AG08395 (cell line): ENCODE measurements at places on chromosomes 5 and 9.

DNA sequence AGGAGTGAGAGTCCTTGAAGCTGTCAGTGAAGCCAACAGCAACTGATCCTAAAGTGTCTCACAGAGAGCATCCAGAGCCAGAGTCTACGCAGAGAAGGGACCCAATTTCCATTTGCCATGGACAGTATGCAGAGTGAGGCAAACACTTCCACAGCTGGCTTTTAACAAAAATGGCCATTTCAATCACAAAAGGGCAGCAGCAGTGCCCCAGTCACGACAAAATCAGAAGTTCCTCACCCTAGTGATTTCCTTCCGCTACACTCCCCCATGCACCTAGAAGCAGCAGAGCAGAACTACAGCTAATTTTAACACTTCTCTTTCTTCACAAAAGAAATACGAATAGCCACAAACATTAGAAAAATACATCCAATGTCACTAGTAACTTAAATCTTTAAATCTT is 27.9 kb downstream of the FBXW11 start:
- DNase-seq: no peak

GRCh38 chr5:2163940-2164490 is 281.3 kb upstream of the IRX4 start:
- DNase-seq: no peak

DNA sequence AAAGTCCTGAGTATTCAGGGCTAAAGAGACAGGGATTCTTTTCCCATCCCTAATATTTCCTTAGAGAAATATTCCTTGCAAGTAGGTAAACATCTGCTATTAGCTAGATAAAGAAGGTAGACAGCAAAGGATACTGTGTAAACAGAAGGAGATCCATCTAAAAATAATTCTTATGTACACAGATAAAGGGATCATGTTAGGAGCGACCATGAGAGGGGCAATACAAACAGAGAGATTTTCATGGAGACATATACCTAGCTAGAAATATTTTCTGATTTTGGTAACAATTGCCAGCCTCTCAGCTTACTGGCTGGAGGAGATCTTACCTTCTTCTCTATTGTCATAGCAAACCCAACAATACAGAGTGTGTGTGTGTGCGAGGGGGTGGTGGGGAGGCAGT is 184.6 kb upstream of the DMAC1 start:
- no peak for DNase-seq

- DNase-seq: no peak
These were observed 68.3 kb downstream of the TARS1 start for GRCh38 chr5:33509036-33509435.

DNA sequence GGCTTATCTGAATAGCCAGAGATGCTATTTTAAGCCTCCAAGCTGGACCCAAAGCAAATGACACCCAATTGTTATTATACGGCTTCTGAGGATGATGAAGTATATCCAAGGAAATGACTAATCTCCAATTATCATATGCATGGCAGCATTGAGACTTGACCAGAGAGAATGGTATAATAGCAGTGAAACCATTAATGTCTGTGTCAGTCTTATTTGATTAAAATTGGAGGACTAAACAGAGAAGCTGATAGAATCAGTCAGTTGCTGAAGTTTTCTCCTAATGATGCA is 200.5 kb downstream of the EFNA5 start:
- DNase-seq: no peak

GRCh38 chr9:113690055-113690740 is 185.9 kb upstream of the ZNF618 start:
- no peak for DNase-seq

DNA sequence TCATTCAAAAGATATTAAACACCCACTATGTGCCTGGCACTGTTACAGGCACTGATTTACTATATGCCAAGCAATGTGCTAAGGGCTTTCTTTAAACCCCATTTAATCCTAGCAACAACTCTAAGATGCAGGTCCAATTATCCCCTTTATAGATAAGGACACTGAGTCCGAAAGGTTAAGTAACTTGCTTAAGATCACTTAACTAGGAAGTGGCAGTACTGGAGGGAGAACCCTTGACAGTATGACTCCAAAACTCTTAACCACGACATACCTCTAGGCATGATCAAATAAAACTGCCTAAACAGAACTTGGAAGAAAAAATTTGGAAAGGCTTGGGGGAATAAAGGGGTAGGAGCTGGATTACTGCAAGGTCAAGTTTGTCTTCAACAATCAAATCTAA is 1.7 kb downstream of the RAB14 start:
- DNase-seq: no peak

DNA sequence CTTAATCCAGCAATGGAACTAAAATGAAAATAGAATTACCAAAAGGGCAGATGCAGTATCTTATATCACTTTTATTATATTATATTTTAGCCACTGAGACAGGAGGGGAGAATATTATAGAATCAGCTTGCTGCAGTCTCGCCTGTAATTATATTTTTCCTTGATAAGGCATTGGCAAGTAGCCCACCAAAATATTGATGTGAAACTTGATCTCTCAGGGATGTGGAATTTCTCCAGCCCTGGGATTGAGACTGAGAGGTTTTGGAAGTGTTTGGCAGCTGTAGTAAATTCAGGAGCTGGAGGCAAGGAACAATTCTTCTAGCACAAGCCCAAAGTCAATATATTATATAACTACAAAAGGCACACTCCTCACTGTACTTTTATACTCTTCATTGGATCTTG is 142.1 kb upstream of the ADAMTSL1 start:
- DNase-seq: no peak

DNA sequence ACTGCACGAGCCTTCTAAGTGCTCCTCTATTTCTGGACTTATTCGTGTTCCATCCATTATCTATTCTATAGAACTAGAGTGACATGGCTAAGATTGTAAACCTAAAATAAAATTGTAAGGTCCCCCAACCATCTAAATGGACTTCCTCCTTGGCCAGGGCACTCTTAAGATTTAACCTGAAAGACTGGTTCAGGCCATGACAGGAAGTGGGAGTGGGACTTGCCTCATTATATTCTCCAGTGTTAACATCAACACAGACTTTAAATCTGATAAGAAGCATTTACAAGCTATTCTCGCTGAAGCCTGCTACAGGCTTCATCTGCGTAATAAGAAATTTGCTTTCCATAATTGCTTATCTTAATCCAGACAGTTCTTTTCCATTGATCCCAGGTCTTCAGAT is 117.0 kb downstream of the SSBP2 start:
- no peak for DNase-seq

DNA sequence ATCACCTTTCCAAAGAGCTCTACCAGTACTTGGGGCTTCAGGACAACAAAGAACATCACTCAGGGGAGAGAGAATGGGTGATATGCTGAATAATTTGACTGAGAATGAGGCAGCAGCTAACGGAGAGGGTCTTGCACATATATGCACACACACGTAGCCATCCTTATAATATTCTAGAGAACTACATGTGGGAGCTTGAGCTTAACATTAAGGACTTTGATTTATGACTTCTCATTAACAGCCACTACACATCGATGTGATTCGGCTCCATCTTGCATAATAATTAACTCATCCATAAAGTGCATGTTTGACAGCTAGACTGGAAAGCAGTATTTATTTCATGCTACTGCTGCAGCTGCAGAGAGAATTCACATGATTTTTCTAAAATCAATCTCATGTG is 163.4 kb downstream of the RAB3C start:
- DNase-seq: no peak

DNA sequence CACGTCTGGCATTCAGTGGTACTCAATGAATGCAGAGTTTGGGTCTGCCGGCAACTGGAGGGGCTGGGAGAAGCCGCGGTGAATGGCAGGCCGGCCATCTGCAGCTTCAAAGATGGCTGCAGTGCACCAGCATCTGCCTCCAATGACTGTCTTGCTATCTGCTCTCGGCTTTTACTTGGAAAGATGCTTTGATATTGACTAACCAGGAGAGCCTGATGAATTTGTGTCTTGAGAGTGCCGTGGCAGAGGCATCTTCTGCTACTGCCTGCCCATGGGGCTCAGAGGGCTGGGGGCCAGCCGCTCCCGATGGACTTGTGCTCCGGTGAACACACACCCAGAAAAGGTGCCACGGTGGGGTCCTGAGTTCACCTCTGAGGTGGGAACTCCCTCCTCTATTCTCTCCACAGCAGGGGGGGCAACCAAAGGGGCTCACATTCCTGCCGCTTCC is 164.5 kb downstream of the COL23A1 start:
- no peak for DNase-seq

DNA sequence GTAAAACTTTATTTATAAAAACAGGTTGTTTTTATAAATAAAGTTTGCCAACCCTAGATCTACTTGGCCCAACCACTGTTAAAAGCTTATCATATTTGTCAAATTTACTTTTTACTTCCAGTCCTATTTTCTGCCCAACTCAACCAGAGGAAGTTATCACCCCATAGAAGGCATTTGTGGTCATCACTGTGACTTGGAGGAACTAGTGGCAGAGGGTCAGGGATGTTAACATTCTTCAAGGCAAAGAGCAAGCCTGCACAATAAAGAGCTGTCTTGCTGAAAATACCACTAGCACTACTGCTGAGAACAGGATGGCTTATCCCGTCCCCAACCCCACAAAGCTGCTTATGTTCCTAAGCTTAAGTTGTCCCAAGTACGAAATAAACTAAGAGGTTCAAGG is 22.3 kb downstream of the TTC33 start:
- no peak for DNase-seq

GRCh38 chr5:96926276-96926675 is 9.6 kb upstream of the LNPEP start:
- DNase-seq: no peak

DNA sequence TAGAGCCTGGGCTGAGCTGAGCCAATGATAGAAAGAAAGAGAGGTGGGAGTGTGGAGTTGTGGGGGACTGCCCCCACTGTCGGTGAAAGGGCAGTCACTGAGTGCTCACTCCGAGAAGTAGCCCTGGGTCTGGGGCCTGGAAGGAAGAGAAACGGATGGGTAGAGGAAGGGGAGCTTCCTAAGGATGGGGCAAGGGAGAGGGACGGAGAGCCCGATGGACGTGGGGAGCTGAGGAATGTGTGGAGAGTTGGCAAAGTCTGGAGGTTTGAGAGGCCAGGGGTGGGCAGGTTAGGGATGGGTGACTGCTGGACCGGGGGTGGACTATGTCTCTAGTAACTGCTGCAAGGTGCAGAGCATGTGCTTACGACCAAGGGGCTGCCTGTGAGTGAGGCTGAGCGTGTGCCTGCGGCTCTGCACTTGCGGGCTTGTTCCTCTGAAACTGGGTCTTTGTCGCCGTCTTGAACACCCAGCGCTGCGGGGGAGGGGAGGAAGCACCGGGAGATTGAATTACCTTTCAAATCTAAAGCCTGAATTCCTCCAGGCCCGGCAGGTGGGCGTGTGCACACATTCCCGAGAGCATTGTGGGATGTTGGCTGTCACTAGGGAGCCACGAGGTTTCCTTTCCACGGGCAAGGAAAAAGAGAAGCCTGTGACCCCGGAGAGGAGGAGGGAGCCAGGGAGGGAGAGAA is 76.4 kb upstream of the ARAP3 start:
- no peak for DNase-seq

- peak; percentile 37 for DNase-seq
These were observed 1.5 kb downstream of the GDNF start for GRCh38 chr5:37838152-37838932.

DNA sequence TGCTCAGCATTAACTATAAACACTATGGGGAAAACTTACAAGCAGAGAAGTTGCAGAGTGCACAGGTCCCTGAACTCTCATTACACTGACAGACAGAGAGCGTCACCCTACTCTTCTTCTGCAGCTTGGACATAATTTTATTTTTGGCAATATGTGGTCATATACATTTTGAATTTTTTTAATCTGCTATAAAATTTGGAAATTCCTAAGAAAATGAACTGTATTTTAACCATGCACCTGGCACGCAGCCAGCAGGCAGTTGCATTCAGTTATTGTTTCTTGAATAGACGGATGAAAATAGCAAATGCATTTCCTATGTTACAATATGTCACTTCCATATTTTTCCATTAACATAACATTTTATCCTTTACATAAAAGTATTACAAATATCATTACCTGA is 100.2 kb downstream of the SLC25A46 start:
- no peak for DNase-seq

GRCh38 chr5:103120607-103121200 is 603 bp downstream of the PPIP5K2 start:
- DNase-seq: peak; percentile 10

- no peak for DNase-seq
These were observed 114.4 kb downstream of the ANKRD18B start for GRCh38 chr9:33638391-33638915.

GRCh38 chr9:94591876-94592275 is 1.7 kb downstream of the FBP2 start:
- no peak for DNase-seq

DNA sequence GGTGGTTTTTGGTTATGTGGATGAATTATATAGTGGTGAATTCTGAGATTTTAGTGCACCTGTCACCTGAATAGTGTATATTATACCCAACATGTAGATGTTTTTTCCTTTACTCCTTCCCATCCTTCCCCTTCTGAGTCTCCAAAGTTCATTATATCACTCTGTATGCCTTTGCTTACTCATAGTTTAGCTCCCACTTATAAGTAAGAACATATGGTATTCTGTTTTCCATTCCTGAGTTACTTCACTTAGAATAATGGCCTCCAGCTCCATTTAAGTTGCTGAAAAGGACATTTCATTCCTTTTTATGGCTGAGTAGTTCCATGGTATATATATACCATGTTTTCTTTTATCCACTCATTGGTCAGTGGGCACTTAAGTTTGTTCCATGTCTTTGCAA is 161.6 kb upstream of the CD180 start:
- no peak for DNase-seq

DNA sequence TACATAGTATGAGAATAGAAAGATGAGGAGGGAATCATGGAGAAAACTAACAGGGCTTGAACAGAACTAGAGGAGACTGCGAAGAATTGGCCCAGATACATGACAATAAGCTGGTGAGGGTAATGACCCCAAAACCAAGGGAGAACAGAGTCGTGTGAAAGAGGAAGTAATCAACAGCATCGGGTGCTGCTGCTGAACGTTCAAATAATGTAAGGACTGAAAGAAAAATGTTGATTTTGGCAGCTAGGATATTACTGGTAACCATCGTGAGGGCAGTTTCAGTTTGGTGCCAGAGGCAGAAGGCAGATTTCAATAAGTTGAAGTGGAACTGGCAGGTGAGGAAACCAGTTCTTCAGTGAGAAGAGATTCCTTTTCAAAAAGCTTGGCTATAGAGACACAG is 66.8 kb upstream of the SMC2 start:
- DNase-seq: no peak

- DNase-seq: peak; percentile 35
These were observed 9.8 kb downstream of the FAM78A start for GRCh38 chr9:131266266-131267229.

DNA sequence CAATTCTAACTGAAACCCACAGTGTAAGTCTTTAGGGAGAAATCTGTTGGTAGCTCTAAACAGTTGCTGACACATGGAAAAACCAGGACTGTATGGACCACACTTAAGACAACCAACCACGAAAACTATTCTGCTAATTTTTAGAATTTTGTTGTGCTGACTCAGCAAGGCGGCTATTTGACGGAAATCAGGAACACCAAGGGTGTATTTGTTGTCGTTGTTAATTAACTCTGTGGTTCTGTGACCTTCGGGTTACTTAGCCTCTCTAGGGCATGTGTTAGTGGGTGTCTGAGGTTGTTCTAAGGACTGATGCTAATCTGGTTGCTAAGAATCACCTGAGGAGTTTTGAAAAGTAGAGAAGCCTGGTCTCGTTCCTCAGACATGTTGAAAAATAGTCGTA is 79.2 kb downstream of the ATP10B start:
- no peak for DNase-seq
